ENCODE measurements at places on chromosomes 6 and 20. TPM values are rescaled to one million over a fixed set of nuclear protein-coding genes. Genes with fewer than 3 reads are reported as not detected.

GRCh38 chr6:144087789-144088426, 7.5 kb downstream of the SF3B5 start:
- DNase-seq: no peak

Gene COL11A2
- 0.94 TPM for total RNA-seq

Gene MYLIP
- 12.2 TPM for total RNA-seq

DNA sequence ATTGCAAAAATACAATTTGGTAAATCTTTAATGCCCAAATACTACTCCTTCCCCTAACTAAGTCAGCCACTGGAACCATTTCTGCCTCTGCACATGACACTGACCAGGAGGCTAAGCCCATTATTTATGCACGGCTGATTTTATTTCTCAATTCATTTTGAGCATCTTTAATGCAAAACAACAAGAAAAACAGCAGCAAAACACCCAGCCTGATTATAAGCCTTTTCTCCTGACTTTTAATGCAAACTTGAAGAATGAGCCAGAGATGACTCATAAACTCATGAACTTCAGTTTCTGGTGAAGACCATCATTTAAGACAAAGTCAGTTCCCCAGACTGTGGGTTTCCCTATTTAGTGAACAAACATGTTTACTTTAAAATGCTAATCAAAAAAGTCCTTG, 51.6 kb downstream of the CYP24A1 start:
- no peak for DNase-seq

Gene PTGIS
- total RNA-seq: 26.9 TPM

- DNase-seq: no peak
Measured at GRCh38 chr20:9202420-9203080, 133.7 kb downstream of the PLCB4 start.

- DNase-seq: no peak
Measured at GRCh38 chr6:81890846-81891245, 138.4 kb upstream of the TENT5A start.

DNA sequence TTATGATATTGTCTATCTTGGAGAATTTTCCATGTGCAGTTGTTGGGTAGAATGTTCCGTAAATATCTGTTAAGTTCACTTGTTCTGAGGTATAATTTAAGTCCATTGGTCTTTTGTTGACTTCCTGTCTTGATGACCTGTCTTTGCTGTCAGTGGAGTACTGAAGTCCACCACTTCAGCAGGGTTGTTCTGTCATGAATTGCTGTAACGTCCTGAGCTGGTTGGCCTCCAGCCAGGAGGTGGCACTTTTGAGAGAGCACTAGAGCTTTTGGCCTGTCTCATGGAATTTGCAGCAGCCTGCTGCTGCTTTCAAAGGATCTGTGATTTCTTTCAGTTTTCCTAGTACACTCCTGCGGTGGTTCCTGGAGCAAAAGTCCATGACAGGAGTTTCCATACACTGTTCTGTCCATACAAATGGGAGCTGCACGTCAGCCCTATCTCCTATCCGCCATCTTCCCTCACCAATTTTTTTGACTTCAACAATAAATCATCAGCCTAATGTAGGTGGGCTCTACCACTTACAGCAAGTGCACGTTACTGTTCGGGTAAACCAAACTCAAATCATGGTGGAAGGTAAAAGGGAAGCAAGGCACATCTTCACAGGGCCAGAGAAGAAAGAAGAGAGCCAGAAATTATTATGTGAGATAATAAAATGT, 46.9 kb upstream of the TRERF1 start:
- DNase-seq: peak; percentile 51

- DNase-seq: no peak
Measured at GRCh38 chr6:148147463-148147830, 195.2 kb upstream of the SASH1 start.

Gene TAP2
- 19.3 TPM for total RNA-seq

DNA sequence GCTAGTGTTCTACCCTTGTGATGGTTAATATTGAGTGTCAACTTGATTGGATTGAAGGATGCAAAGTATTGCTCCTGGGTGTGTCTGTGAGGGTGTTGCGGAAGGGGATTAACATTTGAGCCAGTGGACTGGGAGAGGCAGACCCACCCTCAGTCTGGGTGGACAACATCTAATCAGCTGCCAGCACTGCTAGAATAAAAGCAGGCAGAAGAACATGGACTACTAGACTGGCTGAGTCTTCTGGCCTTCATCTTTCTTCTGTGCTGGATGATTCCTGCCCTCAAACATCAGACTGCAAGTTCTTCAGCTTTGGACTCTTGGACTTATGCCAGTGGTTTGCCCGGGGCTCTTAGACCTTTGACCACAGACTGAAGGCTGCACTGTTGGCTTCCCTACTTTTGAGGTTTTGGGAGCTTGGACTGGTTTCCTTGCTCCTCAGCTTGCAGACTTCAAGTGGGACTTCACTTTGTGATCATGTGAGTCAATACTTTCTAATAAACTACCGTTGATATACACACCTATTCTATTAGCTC, 50.1 kb downstream of the SDHAF4 start:
- no peak for DNase-seq

GRCh38 chr6:112575309-112575834, 228.2 kb downstream of the RFPL4B start:
- no peak for DNase-seq

Gene DNAAF9
- total RNA-seq: 20.4 TPM

DNA sequence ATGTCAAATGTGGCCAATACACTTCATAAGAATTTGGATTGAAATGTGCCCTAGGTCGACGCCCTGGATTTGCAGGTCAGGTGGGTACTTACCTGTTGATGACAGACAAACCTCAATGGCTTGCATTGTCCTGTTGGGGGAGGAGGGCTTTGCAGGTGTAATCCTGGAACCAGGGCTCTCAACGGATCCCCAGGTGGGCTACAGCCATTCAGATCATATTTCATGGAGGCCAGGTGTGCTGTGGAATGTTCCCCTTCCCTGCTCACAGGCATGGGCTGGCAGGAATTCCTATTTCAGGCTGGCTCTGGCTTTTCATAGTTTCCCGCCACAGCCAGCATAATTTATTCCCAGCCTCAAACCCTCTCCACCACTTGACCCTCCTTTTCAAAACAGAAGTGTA, 254.7 kb downstream of the SMOC2 start:
- DNase-seq: no peak

Measured in Right ventricle myocardium superior (tissue), 1 donor.